A549 treated with CpdA at 1 μM for 4 hours (cell line): ENCODE measurements at places on chromosomes 1 and 21. TPM values are rescaled to one million over a fixed set of nuclear protein-coding genes. Genes with fewer than 3 reads are reported as not detected.

The MRPL20 gene
- 128 to 152 TPM (median 135 TPM) in 5 replicates for total RNA-seq

The NKAIN1 gene
- 0.98 to 1.7 TPM (median 1.5 TPM) in 5 replicates for total RNA-seq

The FCMR gene
- 3.9 to 6.6 TPM (median 3.9 TPM) in 5 replicates for total RNA-seq

The ASCL5 gene
- 0.08 to 0.27 TPM (median 0.09 TPM) in 4 of 5 replicates, not detected in the other for total RNA-seq

The TLR5 gene
- 0.03 to 0.15 TPM (median 0.13 TPM) in 5 replicates for total RNA-seq

The CHTOP gene
- 63.4 to 84.0 TPM (median 77.0 TPM) in 5 replicates for total RNA-seq

The DEPDC1 gene
- total RNA-seq: 12.2 to 15.3 TPM (median 13.7 TPM) in 5 replicates

The GJB3 gene
- 3.3 to 8.0 TPM (median 5.1 TPM) in 5 replicates for total RNA-seq

The ZBTB21 gene
- 4.8 to 7.4 TPM (median 5.6 TPM) in 5 replicates for total RNA-seq

The OR2L8 gene
- not detected in 5 replicates for total RNA-seq

The MROH9 gene
- total RNA-seq: not detected in 5 replicates

The FABP3 gene
- total RNA-seq: not detected in 5 replicates

The ATP6V1G3 gene
- total RNA-seq: not detected in 5 replicates

The BRINP3 gene
- total RNA-seq: not detected in 5 replicates

The GPR3 gene
- 1.6 to 2.3 TPM (median 1.8 TPM) in 5 replicates for total RNA-seq

The AMY2A gene
- not detected in 5 replicates for total RNA-seq

The ACTN2 gene
- 0.01 to 0.12 TPM in 2 of 5 replicates, not detected in the others for total RNA-seq

The CRABP2 gene
- total RNA-seq: 9.5 to 13.7 TPM (median 12.0 TPM) in 5 replicates

The ANGPTL3 gene
- total RNA-seq: not detected in 5 replicates

The TNNT2 gene
- 0.06 to 0.30 TPM in 2 of 5 replicates, not detected in the others for total RNA-seq

The TFF2 gene
- 0.10 TPM in 1 of 5 replicates, not detected in the others for total RNA-seq

The ANGPTL7 gene
- total RNA-seq: not detected in 5 replicates

The CTTNBP2NL gene
- total RNA-seq: 6.3 to 9.7 TPM (median 7.6 TPM) in 5 replicates

The FAM151A gene
- not detected in 5 replicates for total RNA-seq

The DNASE2B gene
- not detected in 5 replicates for total RNA-seq

The C1orf74 gene
- total RNA-seq: 1.3 to 1.7 TPM (median 1.6 TPM) in 5 replicates

The KIAA1614 gene
- 0.38 to 1.2 TPM (median 0.97 TPM) in 5 replicates for total RNA-seq

The C4BPB gene
- total RNA-seq: 0.92 to 1.4 TPM (median 1.2 TPM) in 5 replicates

The MFAP2 gene
- 0.15 to 0.72 TPM (median 0.38 TPM) in 5 replicates for total RNA-seq

The PLA2G2F gene
- total RNA-seq: 0.01 TPM in 1 of 5 replicates, not detected in the others

The ERG gene
- total RNA-seq: 0.03 to 0.14 TPM (median 0.08 TPM) in 4 of 5 replicates, not detected in the other

The EFNA1 gene
- 35.9 to 42.4 TPM (median 36.7 TPM) in 5 replicates for total RNA-seq

The FAM110D gene
- total RNA-seq: 0.01 to 0.06 TPM in 2 of 5 replicates, not detected in the others

The NCF2 gene
- total RNA-seq: 1.9 to 3.2 TPM (median 2.3 TPM) in 5 replicates

The KRTAP25-1 gene
- not detected in 5 replicates for total RNA-seq

The METTL13 gene
- total RNA-seq: 43.4 to 51.1 TPM (median 50.1 TPM) in 5 replicates

The TADA1 gene
- 12.0 to 14.3 TPM (median 12.7 TPM) in 5 replicates for total RNA-seq

The PDE9A gene
- total RNA-seq: 0.92 to 1.5 TPM (median 1.1 TPM) in 5 replicates

The CFAP126 gene
- total RNA-seq: 0.14 to 0.36 TPM (median 0.25 TPM) in 3 of 5 replicates, not detected in the others

The RGS16 gene
- total RNA-seq: 0.15 to 0.31 TPM (median 0.19 TPM) in 5 replicates

The TMEM240 gene
- total RNA-seq: 0.18 to 0.92 TPM (median 0.66 TPM) in 5 replicates

The CFHR5 gene
- total RNA-seq: not detected in 5 replicates

The LMX1A gene
- total RNA-seq: not detected in 5 replicates

The LCE2C gene
- not detected in 5 replicates for total RNA-seq

The HSPB7 gene
- not detected in 5 replicates for total RNA-seq

The KANK4 gene
- total RNA-seq: 0.20 to 0.64 TPM (median 0.38 TPM) in 5 replicates

The DAB1 gene
- not detected in 5 replicates for total RNA-seq

The SELL gene
- total RNA-seq: 0.20 to 0.40 TPM (median 0.28 TPM) in 5 replicates

The CYYR1 gene
- total RNA-seq: not detected in 5 replicates

The SPRR2G gene
- total RNA-seq: not detected in 5 replicates

The GSTM2 gene
- 3.2 to 5.1 TPM (median 3.4 TPM) in 5 replicates for total RNA-seq

The COL8A2 gene
- total RNA-seq: 0.06 to 0.15 TPM (median 0.09 TPM) in 5 replicates

The LRRC41 gene
- 36.5 to 46.3 TPM (median 42.0 TPM) in 5 replicates for total RNA-seq
